ENCODE measurements at places on chromosomes 5 and 9.

GRCh38 chr9:29456940-29457339 lies 1883.7 kb upstream of the C9orf72 start:
- no peaks in the 10 kb centered on the region for H3K4me1 ChIP-seq
- H3K27ac ChIP-seq, result no peak overlapping the region
- H3K27me3 ChIP-seq, result no peaks in the 10 kb centered on the region
- no peak for DNase-seq
- no peaks in the 10 kb centered on the region for H3K36me3 ChIP-seq

GRCh38 chr5:137735555-137736284 lies at the start of gene KLHL3:
TSS of gene KLHL3 (minus strand) at chr5:137736089. CDS start at chr5:137735646, 443 bp downstream.
- no peak for DNase-seq
- peak within 1 kb of the TSS; percentile 77 for H3K4me3 ChIP-seq
- peak within 1 kb of the TSS; percentile 27 for H3K27ac ChIP-seq
- H3K27me3 ChIP-seq, result no peaks in the 10 kb centered on the region

DNA sequence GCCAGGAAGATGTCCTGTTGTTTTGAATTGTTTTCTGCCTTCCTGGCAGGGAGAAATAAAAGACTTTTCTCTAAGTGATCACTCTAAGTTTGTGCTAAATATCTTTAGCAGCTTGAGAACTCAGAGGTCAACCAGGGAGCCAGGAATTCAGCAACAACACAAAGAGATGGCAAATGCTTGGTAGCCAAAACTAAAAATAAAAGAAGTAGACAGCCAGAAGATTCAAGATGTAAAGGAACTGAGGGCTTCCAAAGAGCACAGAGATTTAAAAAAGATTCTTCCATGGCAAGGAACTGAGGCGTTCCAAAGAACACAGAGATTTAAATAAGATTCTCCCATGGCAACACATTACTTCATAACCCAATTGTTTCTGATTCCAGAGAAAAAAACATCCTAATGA lies 9.6 kb downstream of the DNAH5 start:
- no peaks in the 10 kb centered on the region for H3K27me3 ChIP-seq
- H3K27ac ChIP-seq, result no peak overlapping the region
- no peaks in the 10 kb centered on the region for H3K36me3 ChIP-seq
- no peak for DNase-seq
- no peaks in the 10 kb centered on the region for H3K4me1 ChIP-seq

DNA sequence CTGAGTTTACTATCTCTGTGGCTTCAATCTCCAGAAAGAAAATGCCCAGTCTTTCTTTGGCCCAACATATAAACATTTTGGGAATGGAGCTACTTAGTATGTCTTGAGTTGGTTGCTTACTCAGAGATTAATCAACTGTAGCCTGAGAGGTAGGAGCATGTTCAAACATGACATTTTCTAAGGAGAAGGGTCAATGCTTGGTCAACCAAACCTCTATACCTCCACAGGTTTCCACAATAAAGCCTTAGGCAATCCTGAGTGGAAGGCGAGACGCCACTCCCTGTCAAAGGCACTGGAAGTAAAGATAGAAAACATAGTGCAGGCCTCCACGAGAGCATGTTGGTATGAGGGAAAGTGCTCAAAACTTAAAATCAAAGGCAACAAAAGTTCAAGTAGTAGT lies 411.4 kb downstream of the KCTD16 start:
- H3K36me3 ChIP-seq, result no peaks in the 10 kb centered on the region
- H3K4me1 ChIP-seq, result no peaks in the 10 kb centered on the region
- no peak overlapping the region for H3K27ac ChIP-seq
- DNase-seq, result no peak
- no peaks in the 10 kb centered on the region for H3K27me3 ChIP-seq
- no peak overlapping the region for H3K4me3 ChIP-seq

DNA sequence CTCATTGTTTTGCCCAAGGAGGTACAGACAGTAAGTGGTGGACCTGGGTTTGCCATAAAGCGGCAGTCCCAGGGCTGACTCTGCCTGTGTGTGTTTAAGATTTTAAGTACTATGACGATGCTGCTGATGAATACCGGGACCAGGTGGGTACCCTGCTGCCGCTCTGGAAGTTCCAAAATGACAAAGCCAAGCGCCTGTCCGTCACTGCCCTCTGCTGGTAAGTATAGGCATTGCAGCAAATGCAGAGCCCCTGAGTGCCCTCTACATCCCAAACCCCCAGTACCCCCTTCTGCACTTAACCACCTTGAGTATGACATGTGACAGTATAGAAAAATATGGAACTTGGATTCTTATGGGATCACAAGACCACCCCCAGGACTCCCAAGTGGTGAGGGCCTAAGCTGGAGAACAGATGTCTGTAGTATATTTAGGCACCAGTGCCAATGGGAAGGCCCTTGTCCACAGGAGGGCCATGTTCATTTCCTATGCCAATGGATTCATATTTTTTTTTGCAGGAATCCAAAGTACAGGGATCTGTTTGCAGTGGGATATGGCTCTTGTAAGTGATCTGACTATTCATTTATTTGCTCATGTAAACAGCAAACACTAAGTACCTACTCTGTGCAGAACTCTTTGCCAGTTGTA lies 22.0 kb downstream of the ENHO start:
- no peaks in the 10 kb centered on the region for H3K36me3 ChIP-seq
- DNase-seq, result peak; percentile 46
- H3K4me1 ChIP-seq, result no peaks in the 10 kb centered on the region
- peaks cover 5% of the 10 kb centered on the region for H3K27me3 ChIP-seq

DNA sequence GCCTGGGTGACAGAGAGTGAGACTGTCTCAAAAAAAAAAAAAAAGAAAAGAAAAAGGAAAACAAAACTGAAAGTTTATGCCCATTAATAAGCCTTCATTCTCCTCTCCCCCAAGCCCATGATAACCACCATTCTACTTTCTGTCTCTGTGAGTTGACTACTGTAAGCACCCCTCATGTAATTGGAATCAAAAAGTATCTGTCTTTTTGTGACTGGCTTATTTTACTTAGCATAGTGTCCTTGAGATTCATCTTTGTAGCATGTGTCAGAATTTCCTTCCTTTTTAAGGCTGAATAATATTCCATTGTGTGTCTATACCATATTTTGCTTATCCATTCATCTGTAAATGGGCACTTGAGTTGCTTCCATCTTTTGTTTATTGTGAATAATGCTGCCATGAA lies 14.0 kb upstream of the TMEM171 start:
- H3K36me3 ChIP-seq, result no peaks in the 10 kb centered on the region
- no peak overlapping the region for H3K4me3 ChIP-seq
- no peaks in the 10 kb centered on the region for H3K27me3 ChIP-seq
- H3K4me1 ChIP-seq, result no peaks in the 10 kb centered on the region

- H3K27ac ChIP-seq, result no peak overlapping the region
- no peaks in the 10 kb centered on the region for H3K36me3 ChIP-seq
- H3K27me3 ChIP-seq, result no peaks in the 10 kb centered on the region
- DNase-seq, result no peak
- H3K4me3 ChIP-seq, result no peak overlapping the region
These were observed 105.7 kb upstream of the MEGF10 start for GRCh38 chr5:127184851-127185250.

DNA sequence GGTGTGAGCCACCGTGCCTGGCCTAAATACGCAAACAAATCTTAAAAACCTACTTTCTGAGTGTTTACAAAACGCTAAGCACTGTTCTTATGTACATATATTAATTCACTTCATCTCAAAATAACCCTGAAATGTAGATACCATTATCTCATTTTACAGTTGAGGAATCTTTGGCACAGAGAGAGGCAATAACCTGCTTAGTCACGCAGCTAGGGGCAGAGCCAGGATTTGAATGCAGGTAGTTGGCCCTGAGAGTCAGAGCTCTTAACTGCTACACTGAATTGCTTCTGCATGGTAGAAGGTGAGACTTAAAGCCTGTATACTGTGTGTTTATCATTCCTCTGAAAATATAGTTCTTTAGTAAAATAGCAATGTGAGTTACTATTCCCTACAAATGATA lies 21.9 kb downstream of the ARHGEF37 start:
- no peaks in the 10 kb centered on the region for H3K4me1 ChIP-seq

DNA sequence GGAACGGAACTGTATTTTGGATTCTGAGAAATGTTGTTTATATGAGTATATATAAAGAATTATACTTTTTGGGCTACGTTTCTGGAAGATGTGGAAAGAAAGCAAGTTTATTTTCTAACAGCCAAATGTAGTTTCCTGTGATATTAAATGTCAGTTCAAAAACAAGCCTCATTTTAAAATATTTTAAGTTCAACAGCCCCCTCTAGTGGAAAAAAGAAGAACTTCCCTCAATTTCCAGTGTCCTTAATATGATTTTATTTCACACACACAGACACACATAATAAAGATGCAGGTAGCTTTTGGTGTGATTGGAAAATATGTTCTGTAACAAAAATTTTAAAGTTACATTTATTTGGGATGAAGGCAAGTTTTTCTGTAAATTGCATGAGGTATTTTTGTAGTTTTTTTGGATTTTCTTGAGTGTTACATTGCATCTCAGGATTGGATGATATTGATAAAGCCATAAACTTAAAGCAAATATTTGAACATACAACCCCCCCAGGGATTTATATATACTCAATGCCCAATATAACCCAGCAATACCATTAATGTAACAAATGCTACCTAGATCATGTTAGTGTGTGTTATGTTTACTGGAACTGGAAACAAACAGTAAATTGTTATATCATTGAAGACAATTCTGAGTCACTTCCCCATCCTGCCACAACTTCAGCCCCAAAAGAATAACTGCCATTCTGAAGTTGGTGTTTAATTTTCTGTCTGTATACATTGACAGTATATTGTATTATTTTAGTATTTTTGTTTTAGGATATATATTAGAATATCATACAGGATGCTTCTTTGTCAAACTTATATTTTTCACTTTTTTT lies 54.0 kb downstream of the CCDC171 start:
- no peak overlapping the region for H3K27ac ChIP-seq
- no peaks in the 10 kb centered on the region for H3K4me1 ChIP-seq
- H3K36me3 ChIP-seq, result no peaks in the 10 kb centered on the region

GRCh38 chr9:136437430-136437829 lies 2.2 kb downstream of the INPP5E start:
- no peaks in the 10 kb centered on the region for H3K27me3 ChIP-seq
- H3K4me3 ChIP-seq, result no peak overlapping the region
- peaks cover 27% of the 10 kb centered on the region for H3K4me1 ChIP-seq
- DNase-seq, result no peak
- peaks cover 3% of the 10 kb centered on the region for H3K36me3 ChIP-seq
- peak overlapping the region; percentile 2 for H3K27ac ChIP-seq

DNA sequence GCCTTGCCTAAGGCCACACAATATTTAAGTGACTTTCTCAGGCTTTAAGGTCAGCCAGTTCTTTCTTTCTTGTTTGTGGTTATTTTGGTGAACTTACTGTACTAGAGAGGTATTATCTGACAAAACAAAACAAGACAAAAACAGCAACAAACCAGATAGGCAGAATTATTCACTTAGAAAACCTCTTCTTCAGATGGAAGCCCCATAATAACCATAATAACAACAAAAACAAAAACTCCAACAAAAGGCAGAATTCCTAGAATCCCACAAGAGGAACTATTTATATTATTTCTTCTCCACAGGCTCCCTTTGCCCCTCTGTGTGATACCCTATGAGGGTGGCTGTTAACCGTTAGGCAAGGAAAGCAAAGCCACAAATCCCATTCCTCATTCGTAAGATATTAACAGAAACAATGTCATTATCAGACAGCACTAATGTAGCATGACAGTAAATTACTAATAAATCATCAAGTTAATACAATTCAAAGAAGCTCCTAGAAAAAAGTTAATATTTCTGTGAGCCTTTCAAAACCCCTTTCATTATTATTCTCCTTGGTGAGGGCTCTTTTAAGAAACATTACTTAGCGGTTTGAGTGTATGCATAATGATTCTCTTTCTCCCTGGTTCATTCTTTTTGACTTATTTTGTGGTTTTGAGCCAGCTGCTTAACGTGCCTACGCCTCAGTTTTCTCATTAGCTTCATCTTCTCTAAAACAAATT lies 274.9 kb downstream of the EFNA5 start:
- no peak overlapping the region for H3K4me3 ChIP-seq
- no peaks in the 10 kb centered on the region for H3K4me1 ChIP-seq
- H3K36me3 ChIP-seq, result no peaks in the 10 kb centered on the region
- DNase-seq, result no peak
- no peak overlapping the region for H3K27ac ChIP-seq

GRCh38 chr9:72931897-72932296 lies 21.0 kb downstream of the ALDH1A1 start:
- no peak overlapping the region for H3K4me3 ChIP-seq
- DNase-seq, result no peak
- H3K4me1 ChIP-seq, result no peaks in the 10 kb centered on the region
- H3K36me3 ChIP-seq, result no peaks in the 10 kb centered on the region
- H3K27me3 ChIP-seq, result no peaks in the 10 kb centered on the region

DNA sequence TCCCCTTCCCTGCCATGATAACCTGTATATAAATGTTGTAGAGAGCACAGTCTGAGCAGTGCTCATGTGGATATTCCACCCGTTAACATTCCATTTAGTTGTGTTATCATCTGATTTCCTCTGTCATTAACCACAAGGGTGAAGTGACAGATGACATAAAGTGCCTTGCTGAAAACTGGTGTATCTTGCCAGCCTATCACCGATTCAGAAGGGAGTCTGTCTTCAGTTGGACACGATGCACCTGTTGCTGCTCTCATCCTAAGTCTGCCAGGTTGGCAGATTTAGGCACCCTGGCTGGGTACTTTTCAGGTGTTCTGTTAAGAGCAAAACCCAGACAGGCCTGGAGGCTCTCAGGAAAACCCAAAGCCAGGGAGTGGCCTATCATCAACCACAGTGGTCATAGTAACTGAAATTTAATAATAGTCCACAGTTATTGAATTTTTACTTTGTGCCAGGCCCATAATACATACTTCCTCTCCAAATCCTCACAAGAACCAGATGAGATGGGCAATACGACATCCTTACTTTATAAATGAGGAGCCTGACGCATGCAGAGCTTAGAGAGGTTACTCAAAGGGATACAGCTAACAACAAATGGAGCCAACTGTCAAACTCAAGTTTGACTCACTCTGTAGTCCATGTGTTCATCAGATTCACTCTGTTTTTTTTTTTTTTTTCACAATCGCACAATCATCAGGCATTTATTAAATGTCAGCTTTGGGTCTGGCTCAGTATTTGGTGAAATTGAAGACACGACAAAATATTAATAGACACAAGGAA lies 100.7 kb upstream of the SPRY4 start:
- H3K36me3 ChIP-seq, result no peaks in the 10 kb centered on the region
- H3K4me3 ChIP-seq, result no peak overlapping the region
- DNase-seq, result no peak
- no peaks in the 10 kb centered on the region for H3K27me3 ChIP-seq
- no peak overlapping the region for H3K27ac ChIP-seq
- H3K4me1 ChIP-seq, result peaks cover 43% of the 10 kb centered on the region

- no peaks in the 10 kb centered on the region for H3K27me3 ChIP-seq
- DNase-seq, result peak; percentile 6
- H3K36me3 ChIP-seq, result no peaks in the 10 kb centered on the region
- peak within 1 kb of the TSS; percentile 93 for H3K27ac ChIP-seq
- peaks cover 29% of the 10 kb centered on the region for H3K4me1 ChIP-seq
These were observed at the start of gene LARP1 for GRCh38 chr5:154755361-154756008. TSS of gene LARP1 (plus strand) at chr5:154755377. CDS start at chr5:154755758, 381 bp downstream.

DNA sequence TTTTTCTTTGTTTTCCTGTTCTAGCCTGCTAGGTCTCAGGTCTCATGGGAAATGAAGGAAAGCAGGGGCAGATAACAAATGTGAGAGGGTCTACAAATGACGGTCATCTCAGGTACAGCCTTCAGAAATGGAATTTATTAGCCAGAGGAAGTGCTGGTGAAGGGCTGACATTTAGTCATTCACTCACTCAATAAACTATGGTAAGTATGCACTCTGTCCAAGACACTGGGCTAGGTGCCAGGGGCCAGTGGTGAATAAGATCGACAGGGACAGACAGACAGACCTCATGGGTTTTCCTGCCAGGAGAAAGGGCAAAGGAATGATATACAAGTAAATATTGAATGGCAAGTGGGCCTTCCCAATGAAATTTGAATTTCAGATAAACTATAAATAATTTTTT lies 6.3 kb downstream of the PDE6A start:
- H3K36me3 ChIP-seq, result no peaks in the 10 kb centered on the region
- H3K27ac ChIP-seq, result no peak overlapping the region
- H3K4me3 ChIP-seq, result no peak overlapping the region

Data from T-cell (primary cell).